GM13977 (cell line): ENCODE measurements at places on chromosomes 6 and 20.

DNA sequence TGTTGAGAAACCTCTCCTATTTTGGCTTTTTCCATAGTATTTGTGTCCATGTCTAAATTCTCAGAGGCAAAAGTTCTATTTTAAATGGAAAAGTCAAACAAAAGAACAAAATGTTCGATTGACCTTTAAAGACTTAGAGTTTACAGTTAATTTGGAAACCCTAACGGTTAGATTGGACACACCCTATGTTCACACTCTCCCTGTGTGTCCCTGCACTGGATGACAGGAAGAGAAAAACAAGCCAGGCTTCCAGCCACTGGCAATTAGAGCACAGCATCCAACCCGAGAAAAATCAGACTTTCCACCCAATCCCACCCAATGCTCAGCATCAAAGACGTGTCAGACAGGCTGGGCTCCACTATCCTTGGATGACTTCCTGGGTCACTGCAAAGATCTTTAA, 241.3 kb downstream of the TBXT start:
- no peak for DNase-seq

- no peak for DNase-seq
Measured at GRCh38 chr6:818196-818595, 125.3 kb upstream of the EXOC2 start.

DNA sequence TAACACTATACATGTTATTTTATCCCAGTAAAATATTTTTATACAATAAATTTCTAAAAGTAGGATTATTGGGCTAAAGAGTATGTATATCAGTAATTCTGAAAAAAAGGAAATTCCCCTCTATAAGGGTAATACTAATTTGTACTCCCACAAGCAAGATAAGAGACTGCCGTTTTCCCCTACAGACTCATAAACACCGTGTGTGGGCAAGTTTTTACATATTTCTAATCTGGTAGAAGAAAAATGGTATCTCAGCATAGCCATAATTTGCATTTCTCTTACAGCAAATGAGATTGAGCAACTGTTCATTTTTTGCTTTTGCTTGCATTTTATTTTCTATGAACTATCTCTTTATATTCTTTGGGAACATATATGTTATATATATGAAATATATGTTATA, 26.0 kb upstream of the MYMX start:
- DNase-seq = peak; percentile 79

- DNase-seq = no peak
Measured at GRCh38 chr20:12372557-12372956, 454.9 kb downstream of the BTBD3 start.

- no peak for DNase-seq
Measured at GRCh38 chr6:11273406-11274065, 41.1 kb upstream of the NEDD9 start.

- DNase-seq = no peak
Measured at GRCh38 chr20:36587388-36588070, 14.1 kb downstream of the TGIF2 start.
